ELR (cell line): ENCODE measurements at places on chromosomes 3 and 15.
A peak's percentile ranks its signal among the peaks of the same experiment; 100 is the strongest.

DNA sequence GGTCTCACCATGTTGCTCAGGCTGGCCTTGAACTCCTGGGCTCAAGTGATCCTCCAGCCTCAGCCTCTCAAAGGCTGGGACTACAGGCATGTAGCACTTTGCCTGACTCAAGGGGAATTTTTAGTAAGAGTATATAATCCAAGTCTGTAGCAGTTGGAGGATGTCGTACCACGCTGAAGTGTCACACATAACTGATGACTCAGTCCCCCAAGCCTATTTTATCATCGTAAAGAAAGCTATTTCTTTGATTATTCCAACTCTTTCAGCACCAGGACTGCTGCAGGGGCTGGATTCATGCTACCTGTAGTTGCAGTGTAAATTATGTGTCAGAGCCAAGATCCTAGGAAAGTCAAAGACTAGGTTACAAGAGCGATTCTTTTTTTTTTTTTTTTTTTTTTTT is 1.4 kb upstream of the PRKCI start:
- DNase-seq, result peak; percentile 90

DNA sequence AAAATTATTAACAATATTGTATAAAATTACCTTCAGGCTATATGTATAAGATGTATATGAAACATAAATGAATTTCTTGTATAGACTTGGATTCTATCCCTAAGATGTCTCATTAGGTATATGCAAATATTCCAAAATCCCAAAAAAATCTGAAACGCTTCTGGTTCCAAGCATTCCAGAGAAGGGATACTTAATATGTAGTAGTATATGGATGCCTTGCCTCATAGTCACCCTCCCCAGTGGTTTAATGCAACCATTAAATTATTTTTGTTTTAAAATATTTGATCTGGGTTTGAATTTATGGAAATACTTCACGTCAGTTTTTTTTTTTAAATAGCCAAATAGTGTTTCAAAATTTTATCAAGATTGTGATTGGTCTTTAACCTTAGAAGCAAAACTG is 27.2 kb downstream of the PLCL2 start:
- no peak for DNase-seq

DNA sequence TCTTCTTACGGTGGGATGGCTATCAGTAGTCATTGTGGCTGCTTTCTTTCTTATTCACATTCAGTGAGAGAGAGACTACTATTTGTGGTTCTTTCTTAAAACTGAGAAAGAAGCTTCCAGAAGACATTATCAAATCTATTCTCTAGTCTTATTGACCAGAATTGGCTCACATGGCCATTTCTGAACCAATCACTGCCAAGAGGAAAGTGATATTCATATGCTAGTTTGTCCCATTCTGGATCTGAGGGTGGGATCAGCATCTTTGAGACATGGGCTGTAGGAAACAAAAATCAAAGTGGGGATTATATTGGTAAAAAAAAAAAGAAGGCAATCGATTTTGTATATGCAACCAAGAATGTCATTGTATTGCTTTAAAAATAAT is 106.4 kb upstream of the RASGRP1 start:
- no peak for DNase-seq

DNA sequence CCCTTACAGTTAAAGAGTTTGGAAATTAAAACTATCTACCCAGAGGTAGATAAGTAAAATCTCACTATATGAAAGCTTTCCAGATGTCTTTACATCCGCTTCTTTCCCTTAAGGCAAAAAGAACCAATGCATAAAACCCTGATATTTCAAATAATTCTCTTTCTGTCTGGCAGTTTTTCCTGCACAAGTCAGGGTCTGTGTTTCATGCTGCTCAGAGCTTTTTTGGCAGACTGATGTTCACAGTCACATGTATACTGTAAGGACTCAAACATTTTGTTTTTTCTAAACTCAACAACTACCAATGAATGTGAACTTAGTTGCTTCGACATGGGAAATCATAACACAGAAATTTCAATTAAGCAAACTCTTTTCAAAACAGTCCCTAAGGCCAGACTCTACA is 988.4 kb downstream of the EPHA3 start:
- no peak for DNase-seq

DNA sequence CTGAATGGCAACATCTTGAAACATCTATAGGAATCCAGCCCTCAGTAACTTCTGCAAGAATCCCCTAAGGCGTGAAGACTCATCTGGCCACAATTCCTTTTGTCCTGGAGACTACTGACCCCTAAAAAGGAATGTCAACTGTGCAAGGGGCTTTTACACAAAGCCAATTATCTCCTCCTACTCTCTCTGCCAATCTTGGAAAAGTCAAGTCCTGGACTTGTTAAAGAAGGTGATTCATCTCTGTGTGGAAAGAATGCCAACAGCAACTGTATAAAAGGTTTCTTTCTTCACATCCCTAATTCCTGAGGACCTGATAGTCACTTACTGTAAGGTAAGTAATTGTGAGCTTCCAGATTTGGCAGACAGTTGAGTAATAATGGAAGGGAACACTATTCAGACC is 22.3 kb downstream of the THRB start:
- DNase-seq, result peak; percentile 13

DNA sequence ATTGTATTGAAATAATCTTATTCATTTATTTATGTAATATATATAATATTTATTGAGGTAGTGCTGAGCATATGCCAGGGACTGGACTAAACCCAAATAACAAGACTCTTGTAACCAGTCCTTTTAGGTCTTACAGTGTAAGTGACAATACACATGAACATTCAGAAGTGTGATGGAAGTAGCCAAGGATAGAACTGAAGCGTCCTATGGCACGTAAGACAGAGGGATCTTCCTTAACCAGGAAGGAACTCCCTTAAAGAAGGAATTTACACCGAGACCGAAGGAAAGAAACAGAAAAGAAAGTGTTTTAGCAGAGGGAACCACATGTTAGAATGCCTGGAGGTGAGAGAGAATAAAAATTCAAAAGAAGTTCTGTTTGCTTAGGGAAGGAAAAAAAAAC is 23.6 kb upstream of the CLDN1 start:
- peak; percentile 40 for DNase-seq

- DNase-seq, result peak; percentile 18
Observed at GRCh38 chr15:73753250-73754130, at the start of gene INSYN1. TSS of gene INSYN1 (minus strand) at chr15:73753351. CDS start at chr15:73751130, 2,221 bp downstream.

GRCh38 chr3:71210257-71211007 is 373.1 kb downstream of the FOXP1 start:
- DNase-seq, result peak; percentile 27

GRCh38 chr3:165518346-165518745 is 318.9 kb downstream of the BCHE start:
- DNase-seq, result peak; percentile 44

GRCh38 chr3:30162579-30162978 is 443.8 kb upstream of the TGFBR2 start:
- peak; percentile 71 for DNase-seq
